ENCODE measurements at places on chromosomes 12 and 14. TPM values are rescaled to one million over a fixed set of nuclear protein-coding genes. Genes with fewer than 3 reads are reported as not detected.

DNA sequence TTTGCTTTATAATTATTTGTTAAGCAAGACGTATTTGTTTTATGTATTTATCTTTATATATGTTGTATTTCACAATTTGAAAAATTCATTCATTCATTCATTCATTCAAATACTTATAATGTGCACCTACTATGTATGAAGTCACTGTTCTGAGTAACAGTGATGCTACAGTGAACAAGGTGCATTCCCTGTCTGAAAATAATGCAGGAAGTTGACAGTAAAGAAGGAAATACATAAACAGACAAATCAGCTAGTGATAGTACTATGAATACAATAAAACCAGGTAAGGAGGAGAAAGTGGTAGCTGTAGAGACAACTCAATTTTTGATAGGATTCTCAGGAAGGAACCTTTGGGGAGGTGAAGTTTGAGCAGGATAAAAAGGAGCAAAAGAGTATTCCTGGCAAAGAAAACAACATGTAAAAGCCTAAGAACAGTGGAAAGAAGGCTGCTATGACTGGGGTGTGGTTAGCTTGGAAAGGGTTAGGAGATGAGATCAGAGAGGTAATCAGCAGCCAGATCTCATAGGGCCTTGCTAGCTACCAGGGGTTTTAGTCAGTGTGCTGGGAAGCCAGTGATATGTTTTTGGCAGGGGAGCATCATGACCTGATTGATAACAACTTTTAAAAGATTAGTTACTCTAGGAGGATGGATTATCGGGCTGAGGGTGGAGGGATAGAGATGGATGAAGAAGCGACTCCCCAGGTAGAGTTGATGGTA, 17.4 kb downstream of the BICDL1 start:
- peaks cover 10% of the 10 kb centered on the region for H3K27me3 ChIP-seq
- no peaks in the 10 kb centered on the region for H3K4me1 ChIP-seq
- H3K4me3 ChIP-seq = no peak overlapping the region

PLA2G1B gene
- total RNA-seq = 1.2 TPM

SMOC1 gene
- 2.0 TPM for total RNA-seq

HCAR3 gene
- total RNA-seq = not detected
